Sigmoid colon (tissue), 7 donors: ENCODE measurements at places on chromosomes 1 and 21. TPM values are rescaled to one million over a fixed set of nuclear protein-coding genes. Genes with fewer than 3 reads are reported as not detected.
A peak's percentile ranks its signal among the peaks of the same experiment; 100 is the strongest.

- H3K27me3 ChIP-seq: no peaks in the 10 kb centered on the region
- H3K27ac ChIP-seq: no peak overlapping the region
- DNase-seq: no peak
- no peak overlapping the region for H3K4me3 ChIP-seq
- no peaks in the 10 kb centered on the region for H3K36me3 ChIP-seq
Observed at GRCh38 chr21:29174607-29175013, 44.2 kb downstream of the MAP3K7CL start.

DNA sequence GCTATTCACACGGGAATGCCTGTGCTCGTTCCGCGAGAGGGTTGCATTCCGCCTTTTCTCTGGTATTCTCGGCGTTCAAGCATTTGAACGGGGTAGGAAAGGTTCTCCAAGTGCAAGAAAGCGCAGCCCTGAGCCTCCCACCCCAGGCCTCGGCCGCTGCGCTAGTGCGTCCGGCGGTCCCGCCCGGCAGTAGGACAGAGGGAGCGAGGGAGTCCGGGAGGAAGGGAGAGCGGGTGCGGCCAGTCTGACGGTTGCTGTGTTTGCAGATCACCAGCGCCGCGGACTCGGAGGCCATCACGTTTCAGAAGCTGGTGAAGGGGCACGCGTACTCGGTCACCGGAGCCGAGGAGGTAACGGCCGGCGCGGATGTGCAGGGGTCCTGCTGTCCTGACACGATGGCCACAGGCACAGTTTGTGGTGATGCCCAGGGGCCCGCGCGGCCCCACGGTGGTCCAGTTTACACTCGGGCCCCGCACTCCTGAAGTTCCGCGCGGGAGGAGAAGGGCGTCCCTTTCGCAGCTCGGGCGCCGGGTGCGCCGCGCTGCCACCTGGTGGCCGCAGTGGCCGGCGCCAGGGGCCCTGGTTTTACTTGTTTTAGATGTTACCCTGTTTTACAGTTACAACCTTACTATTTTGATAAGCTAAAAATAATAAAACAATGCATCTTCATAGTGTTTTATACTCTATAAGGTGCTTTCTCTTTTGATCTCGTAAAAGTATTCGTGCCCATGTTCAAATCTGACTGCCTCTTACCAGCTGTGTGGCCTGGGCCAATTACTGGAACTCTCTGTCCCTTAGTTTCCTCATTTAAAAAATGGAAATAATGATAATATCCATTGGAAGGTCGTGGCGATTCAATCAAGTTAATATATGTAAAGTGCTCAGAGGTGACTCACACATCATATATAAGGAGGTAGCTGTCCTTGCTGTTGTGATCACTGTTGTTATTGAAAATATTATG, 36.7 kb downstream of the CAPN2 start:
- peak; percentile 82 for DNase-seq
- H3K4me3 ChIP-seq: peak overlapping the region; percentile 30
- H3K4me1 ChIP-seq: peaks cover 11% of the 10 kb centered on the region
- H3K27me3 ChIP-seq: no peaks in the 10 kb centered on the region
- peak overlapping the region; percentile 78 for H3K27ac ChIP-seq
- H3K36me3 ChIP-seq: peaks cover 79% of the 10 kb centered on the region

GRCh38 chr1:67647036-67647798, 37.8 kb upstream of the GADD45A start:
- no peaks in the 10 kb centered on the region for H3K4me1 ChIP-seq
- no peak for DNase-seq
- H3K27me3 ChIP-seq: no peaks in the 10 kb centered on the region
- no peak overlapping the region for H3K4me3 ChIP-seq

Gene TRIM17
- not detected for total RNA-seq

GRCh38 chr21:17387030-17387617, 125.7 kb upstream of the CXADR start:
- H3K36me3 ChIP-seq: no peaks in the 10 kb centered on the region
- no peak for DNase-seq
- no peak overlapping the region for H3K4me3 ChIP-seq

DNA sequence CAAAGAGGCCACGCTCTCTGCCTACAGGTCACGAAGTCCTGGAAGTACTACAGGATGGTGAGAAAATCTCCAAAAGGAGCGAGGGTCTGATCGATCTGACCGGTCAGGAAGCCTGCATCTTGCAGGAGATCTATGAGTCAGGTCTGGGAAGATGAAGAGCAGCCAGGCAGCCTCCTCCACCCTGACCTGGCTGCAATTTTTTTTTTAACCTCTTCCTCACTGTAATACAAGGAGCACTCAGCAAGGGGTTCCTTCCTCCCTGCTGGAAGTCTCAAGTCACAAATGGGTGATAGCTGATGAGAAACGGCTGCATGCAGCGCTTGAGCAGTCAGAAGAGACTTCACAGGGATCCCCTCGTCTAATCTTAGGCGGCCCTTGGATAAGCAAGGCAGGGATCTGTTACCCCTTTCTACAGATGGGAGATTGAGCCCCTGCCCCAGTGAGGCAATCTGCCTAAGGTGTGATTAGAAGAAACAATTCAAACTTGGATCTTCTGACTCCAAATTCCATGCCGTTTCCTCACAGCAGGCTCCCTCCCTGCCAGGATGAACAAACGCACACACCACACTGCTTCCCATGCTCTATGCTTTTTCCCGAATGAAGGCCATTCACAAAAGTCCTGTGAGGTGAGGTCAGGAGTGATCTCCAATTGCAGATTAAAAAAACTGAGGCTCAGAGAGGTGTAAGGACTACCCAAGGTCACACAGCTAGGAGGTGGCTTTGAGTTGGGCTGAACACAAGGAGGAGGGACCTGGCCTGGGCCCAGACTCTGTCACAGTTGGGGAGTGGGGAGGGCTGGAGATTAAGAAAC, 48.3 kb downstream of the ECE1 start:
- H3K27me3 ChIP-seq: no peaks in the 10 kb centered on the region
- H3K4me1 ChIP-seq: no peaks in the 10 kb centered on the region
- H3K36me3 ChIP-seq: peaks cover 67% of the 10 kb centered on the region

Gene PRR9
- not detected for total RNA-seq

DNA sequence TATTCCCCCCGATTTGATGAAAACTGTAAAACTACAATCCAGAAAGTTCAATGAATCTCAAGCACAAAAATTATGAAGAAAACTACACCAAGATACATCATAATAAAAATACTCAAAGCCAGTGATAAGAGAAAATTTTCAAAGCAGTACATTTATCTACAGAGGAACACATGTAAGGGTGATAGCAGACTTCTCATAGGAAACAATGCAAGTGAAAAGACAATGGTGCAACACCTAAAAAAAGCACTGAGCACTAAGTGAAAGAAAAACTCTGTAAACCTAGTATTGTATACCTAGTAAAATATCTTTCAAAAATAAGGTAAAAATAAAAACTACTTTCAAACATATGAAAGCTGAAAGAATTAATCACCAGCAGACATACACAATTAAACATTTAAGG, 76.1 kb upstream of the IRF2BP2 start:
- no peak overlapping the region for H3K4me3 ChIP-seq
- no peak overlapping the region for H3K27ac ChIP-seq
- H3K36me3 ChIP-seq: no peaks in the 10 kb centered on the region
- no peaks in the 10 kb centered on the region for H3K27me3 ChIP-seq
- no peak for DNase-seq
- H3K4me1 ChIP-seq: no peaks in the 10 kb centered on the region

DNA sequence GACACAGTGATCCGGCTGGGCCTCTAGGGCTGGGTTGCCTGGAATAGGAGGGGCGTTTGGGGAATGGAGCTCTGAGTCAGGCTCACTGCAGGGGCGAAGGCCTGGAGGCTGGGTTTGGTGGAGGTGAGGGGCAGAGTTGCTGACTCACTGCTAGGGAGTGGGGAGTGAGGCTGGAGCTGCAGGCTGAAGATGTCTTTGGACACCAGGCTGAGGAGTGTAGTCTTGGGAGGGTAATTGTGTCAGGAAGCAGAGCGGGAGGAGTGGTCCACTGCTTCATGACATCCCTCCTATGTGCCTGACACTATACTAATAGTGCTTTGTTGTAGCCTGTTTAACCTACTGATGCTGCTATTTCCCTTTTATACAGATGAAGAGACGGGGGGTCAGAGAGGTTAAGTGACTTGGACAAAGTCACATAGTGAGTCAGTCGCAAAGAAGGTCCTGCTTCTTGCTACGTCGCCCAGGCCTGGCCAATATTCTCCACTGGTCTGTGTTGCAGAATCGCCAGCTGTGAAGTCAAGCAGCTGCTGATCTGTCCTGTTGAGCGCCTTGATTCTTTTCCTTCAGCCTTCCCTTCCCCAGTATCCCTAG, 13.6 kb downstream of the ACTL8 start:
- no peak overlapping the region for H3K27ac ChIP-seq
- peak; percentile 74 for DNase-seq
- H3K4me1 ChIP-seq: peaks cover 10% of the 10 kb centered on the region
- H3K27me3 ChIP-seq: peaks cover 2% of the 10 kb centered on the region
- H3K36me3 ChIP-seq: no peaks in the 10 kb centered on the region

DNA sequence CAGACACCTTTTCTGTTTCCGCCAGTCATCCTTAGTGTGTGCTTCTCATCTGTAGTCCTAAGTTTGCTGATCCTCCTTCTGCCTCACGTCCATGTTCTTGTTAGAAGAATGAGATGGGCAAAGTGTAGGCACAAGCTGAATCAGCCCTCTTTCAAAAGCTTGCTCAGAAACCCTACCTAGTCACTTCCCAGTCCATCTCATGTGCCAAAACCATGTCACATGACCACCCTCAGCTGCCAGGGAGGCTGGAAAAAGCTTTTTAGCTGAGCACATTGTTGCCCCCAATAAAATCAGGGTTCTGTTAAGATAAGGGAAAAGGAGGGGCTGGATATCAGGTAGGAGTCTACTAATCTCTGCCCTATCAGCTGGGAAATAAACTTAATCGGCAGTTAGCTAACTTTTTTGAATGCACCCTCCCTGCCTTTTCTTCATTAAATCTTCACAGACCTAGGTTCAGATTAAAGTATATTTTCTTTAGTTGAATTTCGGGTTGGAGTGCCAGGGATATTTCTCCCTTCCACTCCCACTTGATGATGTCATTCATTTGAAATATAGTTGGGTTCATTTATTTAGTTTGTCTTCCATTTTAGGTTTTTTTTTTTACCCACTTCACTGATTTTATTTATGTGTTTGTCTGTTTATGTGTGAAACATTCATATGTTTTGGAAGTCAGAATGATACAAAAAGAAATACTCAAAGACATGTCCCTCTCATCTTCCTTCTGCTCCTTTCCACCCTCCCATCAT, 129.2 kb downstream of the ROR1 start:
- DNase-seq: no peak
- H3K4me1 ChIP-seq: peaks cover 24% of the 10 kb centered on the region
- H3K36me3 ChIP-seq: no peaks in the 10 kb centered on the region
- no peak overlapping the region for H3K27ac ChIP-seq
- H3K4me3 ChIP-seq: no peak overlapping the region

Gene DHCR24
- total RNA-seq: 22.1 TPM
